ENCODE measurements at places on chromosomes 2 and 18.

DNA sequence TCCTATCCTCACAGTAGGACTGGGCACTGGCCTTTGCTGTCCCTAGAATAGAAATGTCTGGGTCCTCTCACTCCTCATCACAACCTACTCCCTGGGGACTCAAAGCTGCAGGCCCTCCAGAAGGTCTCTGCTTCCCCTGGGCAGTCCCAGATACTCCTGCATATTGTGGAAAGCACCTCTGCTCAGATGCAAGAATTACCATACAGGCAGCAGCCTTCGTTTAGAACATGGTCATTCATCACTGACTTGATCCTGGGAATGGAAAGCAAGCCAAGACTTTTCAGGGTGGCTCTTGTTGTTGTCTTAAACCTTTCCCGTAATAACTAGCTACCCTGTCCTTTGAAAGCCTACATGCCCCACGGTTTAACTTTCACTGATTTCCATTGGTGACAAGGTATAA is 53.1 kb upstream of the NPAS2 start:
- DNase-seq: no peak

GRCh38 chr2:42566837-42567321 is 1.6 kb upstream of the MTA3 start:
- no peak for DNase-seq

- DNase-seq: peak; percentile 30
Measured at GRCh38 chr2:237998530-237998929, 31.7 kb downstream of the UBE2F start.

GRCh38 chr2:102171946-102172345 is 14.9 kb upstream of the IL1RL2 start:
- DNase-seq: no peak

GRCh38 chr2:119337749-119338148 is 28.9 kb downstream of the C2orf76 start:
- DNase-seq: no peak

DNA sequence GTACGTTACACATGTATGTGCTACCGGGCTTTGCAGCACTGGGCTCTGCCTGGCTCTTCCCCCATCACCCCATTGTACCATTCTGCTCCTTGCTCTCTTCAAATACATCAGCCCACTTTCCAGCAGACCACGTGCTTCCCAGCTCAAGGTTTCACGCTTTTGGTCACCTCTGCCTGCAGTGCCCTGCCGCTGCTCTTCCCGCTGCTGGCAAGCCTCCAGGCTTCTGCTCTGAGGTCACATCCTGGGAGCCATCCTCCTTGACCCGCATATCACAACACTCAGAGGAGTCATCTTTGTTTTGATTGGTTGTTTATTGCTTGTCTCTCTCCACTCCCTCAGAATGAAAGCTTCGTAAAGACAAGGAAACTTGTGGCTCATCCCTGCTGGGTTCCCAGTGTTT is 34.1 kb downstream of the KIF5C start:
- no peak for DNase-seq

DNA sequence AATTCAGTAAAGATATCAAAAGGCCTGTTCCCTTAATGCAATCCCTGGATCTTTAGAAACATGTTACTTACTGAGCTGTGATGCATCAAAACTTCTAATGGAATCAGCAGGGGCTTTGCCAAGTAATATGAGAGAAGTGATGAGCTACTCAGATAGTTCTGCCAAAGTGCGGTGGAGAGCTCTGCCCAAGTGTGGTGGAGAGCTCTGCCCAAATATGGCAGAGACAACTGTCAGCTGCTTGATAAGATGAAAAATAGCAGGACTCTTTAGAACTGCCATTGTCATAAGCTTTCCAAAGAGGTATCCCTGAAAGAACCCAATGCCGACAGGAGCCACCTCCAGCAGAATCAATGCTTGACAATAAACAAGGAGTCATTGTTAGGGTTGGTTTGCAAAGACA is 167.9 kb upstream of the SLC39A10 start:
- DNase-seq: no peak

DNA sequence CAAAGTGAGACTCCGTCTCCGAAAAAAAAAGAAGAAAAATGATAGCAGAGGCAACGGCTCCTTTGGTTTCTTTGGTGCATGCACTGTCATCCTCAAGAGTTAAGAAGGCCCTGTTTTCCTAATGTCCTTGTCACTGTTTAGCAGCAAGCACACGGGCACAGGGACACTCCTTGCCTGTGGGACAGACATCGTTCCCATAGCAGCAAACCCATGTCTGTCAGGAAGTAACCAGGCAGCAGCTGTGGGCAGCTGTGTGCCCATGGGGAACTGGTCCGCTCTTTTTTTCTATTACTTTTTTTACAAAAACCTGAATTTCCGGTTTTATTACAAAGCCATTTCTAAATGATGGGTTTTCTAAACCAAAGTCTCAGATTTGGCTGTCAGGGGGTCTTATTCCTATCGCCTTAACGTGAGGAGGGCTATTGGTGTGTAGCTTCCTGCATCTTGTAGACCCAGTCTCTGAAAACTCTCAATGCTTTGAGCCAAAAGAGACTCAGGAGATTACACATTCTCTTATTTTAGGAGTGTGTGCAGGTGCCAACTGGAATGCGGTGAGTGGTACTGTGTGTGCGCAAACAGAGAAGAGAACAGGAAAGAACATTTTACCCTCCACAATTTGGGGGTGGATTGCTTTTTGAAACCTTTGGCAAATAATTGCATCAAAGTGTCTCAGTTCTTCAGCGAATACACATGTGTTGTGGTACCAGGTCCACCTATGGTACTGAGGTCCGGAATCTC is 109.6 kb downstream of the COLEC12 start:
- no peak for DNase-seq

GRCh38 chr2:118169359-118170005 is 81.2 kb downstream of the INSIG2 start:
- no peak for DNase-seq

GRCh38 chr2:241546771-241547498 is 11.6 kb upstream of the BOK start:
- DNase-seq: no peak
